ENCODE measurements at places on chromosomes 6 and 20. TPM values are rescaled to one million over a fixed set of nuclear protein-coding genes. Genes with fewer than 3 reads are reported as not detected.

- H3K36me3 ChIP-seq: no peaks in the 10 kb centered on the region
- no peak overlapping the region for H3K27ac ChIP-seq
- H3K4me1 ChIP-seq: no peaks in the 10 kb centered on the region
- no peak for DNase-seq
- no peaks in the 10 kb centered on the region for H3K27me3 ChIP-seq
Observed at GRCh38 chr6:131083687-131084086, 20.6 kb upstream of the EPB41L2 start.

DNA sequence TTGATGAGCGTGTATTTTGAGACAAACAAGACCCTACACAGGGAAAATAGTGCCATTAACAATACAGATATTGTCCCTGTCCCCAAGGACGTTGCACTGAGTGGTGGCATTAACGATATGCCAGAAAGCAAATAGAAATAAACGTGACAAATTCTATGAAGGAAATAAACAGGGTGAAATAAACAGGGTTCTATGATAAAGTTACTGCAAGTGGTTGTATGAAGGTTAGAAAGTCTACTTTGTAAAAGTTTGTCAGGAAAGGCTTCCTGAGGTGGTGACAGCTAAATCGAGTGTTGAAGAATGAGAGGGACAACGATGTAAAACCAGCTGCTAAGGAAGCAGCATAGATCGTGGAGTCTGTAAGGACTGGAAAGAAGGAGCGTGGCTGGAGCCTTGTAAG lies 380.2 kb downstream of the LAMA2 start:
- H3K27me3 ChIP-seq: no peaks in the 10 kb centered on the region
- H3K27ac ChIP-seq: no peak overlapping the region
- no peaks in the 10 kb centered on the region for H3K36me3 ChIP-seq
- no peak overlapping the region for H3K4me3 ChIP-seq
- H3K4me1 ChIP-seq: no peaks in the 10 kb centered on the region
- no peak for DNase-seq

Gene C6orf58
- 0.06 TPM for polyA plus RNA-seq

Gene ZNF391
- 3.0 TPM for polyA plus RNA-seq

GRCh38 chr20:10280018-10280908 lies 61.6 kb downstream of the SNAP25 start:
- H3K4me1 ChIP-seq: no peaks in the 10 kb centered on the region
- no peaks in the 10 kb centered on the region for H3K36me3 ChIP-seq
- H3K27me3 ChIP-seq: peaks cover 5% of the 10 kb centered on the region
- no peak overlapping the region for H3K27ac ChIP-seq

DNA sequence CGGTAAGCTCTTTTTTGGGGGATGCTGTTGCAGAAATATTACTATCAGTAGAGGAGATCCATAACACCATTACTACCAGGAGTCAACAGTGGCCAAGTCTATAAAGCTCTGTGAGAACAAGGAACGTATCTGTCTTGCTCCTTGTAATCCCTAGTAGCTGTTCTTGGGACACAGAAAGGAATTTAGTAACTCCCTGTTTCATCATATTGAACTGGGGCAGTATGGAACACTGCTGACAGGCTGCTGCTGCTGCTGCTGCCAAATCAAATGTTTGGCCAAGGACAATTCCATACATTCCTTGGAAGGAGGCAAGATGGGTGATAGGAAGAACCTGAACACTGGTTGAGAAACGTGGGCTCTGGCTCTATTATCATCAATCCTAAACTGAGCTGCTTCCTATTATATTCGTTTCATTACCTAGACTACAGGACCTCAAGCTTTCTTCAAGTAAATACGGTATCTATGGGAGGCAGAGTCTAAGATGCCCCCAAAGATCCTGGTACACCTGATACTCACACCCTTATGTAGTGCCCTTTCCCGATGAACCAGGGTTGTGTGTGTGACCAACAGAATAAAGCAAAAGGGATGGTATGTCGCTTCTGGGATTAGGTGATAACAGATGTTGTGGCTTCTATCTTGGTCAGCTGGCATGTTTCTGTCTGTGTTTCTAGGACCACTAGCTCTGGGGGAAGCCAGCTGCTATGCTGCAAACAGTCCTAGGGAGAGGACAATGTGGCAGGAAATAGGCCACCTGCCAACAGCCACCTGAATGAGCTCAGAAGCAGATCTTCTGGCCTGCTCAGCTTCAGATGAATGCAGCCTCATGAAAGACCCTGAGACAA lies 39.5 kb downstream of the ELOVL5 start:
- H3K4me1 ChIP-seq: peaks cover 23% of the 10 kb centered on the region
- H3K27me3 ChIP-seq: no peaks in the 10 kb centered on the region
- H3K4me3 ChIP-seq: no peak overlapping the region
- no peak overlapping the region for H3K27ac ChIP-seq
- DNase-seq: no peak

DNA sequence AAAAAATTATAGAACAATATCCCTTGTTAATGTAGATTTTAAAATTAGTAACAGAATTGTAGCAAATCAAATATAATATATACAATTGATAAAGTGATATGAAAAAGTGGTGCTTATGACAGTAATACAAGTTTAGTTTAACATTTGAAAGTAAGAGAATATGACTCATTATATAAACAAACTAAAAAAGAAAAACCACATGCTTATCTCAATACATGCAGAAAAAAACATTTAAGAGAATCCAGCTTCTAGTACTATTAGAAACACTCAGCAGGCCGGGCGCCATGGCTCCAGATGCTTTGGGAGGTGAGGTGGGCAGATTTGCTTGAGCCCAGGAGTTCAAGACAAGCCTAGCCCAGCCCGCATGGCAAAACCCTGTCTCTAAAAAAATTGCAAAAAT lies 60.7 kb upstream of the LAMA2 start:
- H3K4me3 ChIP-seq: no peak overlapping the region
- no peaks in the 10 kb centered on the region for H3K36me3 ChIP-seq
- H3K4me1 ChIP-seq: no peaks in the 10 kb centered on the region
- H3K27me3 ChIP-seq: peaks cover 9% of the 10 kb centered on the region

DNA sequence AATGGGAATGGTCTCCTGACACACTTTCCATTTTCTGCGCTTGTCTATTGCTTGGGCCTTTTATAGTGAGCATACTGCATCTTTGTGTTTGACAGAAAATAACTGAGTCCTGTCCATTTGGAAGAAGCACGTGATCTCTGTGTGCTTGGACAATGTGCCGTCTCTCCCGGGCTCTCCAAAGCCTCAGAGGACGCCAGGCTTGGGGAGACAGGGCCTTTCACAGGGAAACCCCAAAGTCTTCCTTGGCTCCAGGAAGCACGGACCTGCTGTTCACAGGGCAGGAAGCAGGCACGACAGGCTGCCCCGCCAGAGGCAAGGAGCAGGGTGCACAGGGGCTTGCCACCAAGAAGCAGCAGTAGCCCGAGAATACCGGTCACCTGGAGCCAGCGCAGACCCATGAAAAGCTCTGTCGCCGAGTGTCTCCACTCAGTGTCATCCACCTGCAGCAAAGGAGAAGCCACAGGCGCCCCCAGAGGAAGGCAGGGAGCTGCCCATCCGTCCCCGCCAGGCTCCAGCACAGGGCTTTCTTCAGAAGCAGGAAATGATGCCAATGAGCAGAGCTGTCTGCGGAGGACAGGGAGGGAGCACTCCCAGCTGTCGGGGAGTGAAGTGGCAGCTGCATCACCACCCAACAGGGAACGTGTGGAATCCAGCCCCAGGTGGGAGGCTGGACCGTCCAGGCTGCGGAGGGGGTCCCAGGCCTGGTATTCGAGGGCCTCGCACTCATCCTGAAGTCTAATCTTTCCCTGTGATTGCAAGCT lies 135.1 kb downstream of the AGPAT4 start:
- DNase-seq: no peak
- no peak overlapping the region for H3K27ac ChIP-seq
- no peak overlapping the region for H3K4me3 ChIP-seq
- peaks cover 13% of the 10 kb centered on the region for H3K4me1 ChIP-seq
- no peaks in the 10 kb centered on the region for H3K27me3 ChIP-seq
- peaks cover 4% of the 10 kb centered on the region for H3K36me3 ChIP-seq

GRCh38 chr20:2519115-2519809 lies 10.5 kb upstream of the ZNF343 start:
- no peaks in the 10 kb centered on the region for H3K36me3 ChIP-seq
- no peaks in the 10 kb centered on the region for H3K27me3 ChIP-seq
- no peaks in the 10 kb centered on the region for H3K4me1 ChIP-seq
- H3K27ac ChIP-seq: no peak overlapping the region
- no peak for DNase-seq

Gene PTGIS
- polyA plus RNA-seq: not detected

- H3K4me3 ChIP-seq: no peak overlapping the region
- H3K4me1 ChIP-seq: no peaks in the 10 kb centered on the region
- H3K27me3 ChIP-seq: no peaks in the 10 kb centered on the region
- DNase-seq: no peak
Observed at GRCh38 chr20:24733416-24733815, 215.7 kb upstream of the CST7 start.

Data from keratinocyte (primary cell).